NCI-H1048 (cell line): ENCODE measurements at places on chromosomes 4 and X.

- no peak for DNase-seq
Measured at GRCh38 chr4:74619931-74620702, 174.2 kb downstream of the BTC start.

DNA sequence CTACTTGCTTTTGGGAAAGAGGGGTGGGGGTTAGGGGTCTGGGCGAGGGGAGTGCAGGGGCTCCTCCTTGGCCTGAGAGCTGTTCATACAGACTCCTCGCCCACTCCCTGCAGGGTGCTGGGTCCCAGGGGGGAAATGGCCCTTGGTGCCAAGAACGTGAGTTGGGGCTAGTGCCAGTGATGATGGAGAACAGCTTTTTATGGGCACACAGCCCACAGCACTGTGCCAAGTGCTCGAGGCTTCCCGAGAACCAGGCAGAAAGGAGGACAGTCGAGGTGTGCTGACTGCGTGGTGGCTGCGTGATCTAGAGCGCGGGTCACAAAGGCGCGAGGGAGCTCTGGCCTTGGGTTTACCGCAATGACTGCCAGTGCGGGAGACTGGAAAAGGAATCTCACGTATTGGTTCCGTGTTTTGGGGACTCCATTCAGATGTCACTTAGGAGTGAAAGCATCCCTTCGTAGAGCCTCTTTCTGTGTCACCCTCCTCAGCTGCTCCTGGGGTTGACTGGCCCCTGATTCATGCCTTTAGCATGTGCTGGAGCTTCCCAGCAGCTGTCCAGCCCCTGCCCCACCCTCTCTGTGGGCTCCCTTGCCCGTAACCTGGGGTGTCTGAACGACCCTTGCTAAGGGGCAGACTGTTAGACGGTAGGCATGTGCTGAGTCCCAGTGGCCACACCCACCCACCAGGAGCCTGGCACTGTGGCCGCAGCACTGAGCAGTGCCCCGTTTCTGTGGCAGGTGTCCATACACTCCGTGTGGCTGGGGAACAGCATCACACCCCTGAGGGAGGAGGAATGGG, 20.9 kb upstream of the MSANTD1 start:
- DNase-seq, result no peak

- DNase-seq, result no peak
Measured at GRCh38 chrX:70455366-70456202, 10.9 kb downstream of the DLG3 start.

DNA sequence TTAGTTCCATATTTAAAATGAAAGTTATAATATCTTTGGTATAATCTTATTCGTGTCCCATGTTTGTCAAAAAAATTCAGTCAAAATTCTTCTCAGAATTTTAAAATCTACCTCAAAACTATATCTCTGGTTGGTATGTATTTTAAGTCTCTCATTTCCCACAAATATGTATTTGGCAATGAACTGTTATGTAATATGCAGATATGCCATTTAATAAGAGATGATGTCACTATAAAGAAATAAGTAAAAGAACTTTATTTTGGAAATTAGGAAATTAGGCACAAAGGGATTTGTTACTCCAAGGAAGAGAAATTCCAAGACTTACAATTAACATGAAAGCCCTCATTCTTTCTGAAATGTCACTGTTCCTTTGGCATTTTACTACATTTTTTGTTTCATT, 15.3 kb downstream of the SNCA start:
- no peak for DNase-seq

DNA sequence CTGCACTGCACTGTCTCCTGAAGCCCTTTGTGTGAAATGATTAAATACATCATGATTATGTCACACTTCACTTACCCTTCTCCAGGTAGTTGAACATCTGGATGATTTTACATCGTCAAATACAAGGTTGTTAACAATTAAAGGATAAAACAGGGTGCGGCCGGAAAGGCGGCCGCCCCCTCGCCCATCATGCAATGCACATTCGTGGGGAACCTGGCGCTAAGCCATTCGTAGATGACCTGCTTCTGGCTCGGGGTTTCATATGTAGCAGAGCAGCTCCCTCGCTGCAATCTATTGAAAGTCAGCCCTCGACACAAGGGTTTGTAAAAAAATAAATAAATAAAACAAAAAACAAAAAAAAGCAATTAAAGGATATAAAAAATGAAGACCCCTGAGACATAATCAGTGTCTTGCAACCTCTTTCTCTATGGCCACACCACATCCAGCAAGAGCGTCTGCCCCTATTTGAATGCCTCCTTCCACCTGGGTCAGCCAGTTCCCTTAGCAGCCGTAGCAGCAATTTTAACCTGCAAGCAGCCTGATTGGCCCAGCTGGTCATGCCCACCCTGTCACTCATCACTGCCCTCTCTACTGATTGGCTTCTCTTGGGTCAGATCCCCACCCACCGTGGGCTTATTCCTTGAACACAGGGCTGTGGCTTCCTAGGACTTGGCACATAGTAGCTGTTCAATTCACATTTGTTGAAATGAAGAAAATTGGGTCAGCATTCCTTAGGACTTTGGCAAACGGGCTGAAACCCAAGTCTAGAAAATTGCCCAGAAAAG, 147.8 kb upstream of the PSAPL1 start:
- no peak for DNase-seq

- no peak for DNase-seq
Measured at GRCh38 chrX:101370888-101371504, 15.0 kb downstream of the BTK start.

GRCh38 chrX:153633607-153634180, 13.3 kb upstream of the DUSP9 start:
- no peak for DNase-seq

DNA sequence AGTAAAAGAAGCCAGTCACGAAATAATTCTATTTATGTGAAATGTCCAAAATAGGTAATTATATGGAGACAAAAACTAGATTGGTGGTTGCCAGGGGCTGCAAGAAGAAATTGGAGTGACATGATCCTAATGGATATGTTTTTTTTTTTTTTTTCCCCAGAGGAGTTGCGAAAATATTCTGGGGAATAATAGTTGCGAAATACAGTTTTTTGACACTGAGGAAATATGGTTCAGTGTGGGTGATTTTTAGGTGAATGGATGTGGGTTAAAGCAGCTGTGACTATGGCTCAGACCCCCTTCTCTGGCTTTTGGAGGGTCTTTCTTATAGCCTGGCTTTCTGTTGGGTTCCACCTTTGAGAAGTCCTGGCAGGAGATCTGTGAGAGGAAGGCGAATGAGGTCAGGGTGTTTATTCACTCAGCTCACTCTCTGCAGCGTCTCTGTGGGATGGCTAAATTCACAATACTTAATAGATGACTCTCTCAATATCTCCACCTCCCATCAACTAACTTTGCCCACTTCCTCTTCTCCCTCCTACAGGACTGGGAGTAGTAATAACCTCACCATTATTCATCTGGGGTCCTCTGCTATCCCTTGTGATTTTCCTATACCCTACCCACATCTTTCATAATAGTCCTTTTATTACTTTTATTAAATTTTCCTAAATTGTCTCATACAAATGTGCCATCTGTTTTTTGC, 15.3 kb upstream of the RAB9B start:
- DNase-seq, result no peak

- DNase-seq, result no peak
Measured at GRCh38 chr4:176044589-176044951, 21.1 kb upstream of the WDR17 start.

- no peak for DNase-seq
Measured at GRCh38 chrX:78517124-78517523, 142.0 kb downstream of the RTL3 start.

GRCh38 chrX:68978255-68978654, 149.4 kb downstream of the EFNB1 start:
- no peak for DNase-seq

DNA sequence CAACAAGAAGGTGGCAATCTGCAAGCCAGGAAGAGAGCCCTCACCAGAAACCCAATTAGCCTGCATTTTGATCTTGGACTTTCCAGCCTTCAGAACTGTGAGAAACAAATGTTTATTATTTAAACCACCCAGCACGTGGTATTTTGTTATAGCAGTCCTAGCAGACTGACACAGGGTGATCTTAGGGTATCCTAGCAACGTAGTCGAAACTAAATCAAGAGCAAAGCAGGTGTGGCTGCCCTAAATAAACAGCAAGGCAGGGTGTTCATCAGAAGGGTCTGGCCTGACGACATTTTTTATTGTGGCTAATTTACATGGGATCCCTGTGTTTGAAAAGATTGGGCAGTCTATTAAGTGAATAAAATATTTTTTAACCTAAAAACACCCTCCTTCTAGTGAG, 198.8 kb downstream of the VEGFC start:
- no peak for DNase-seq

GRCh38 chr4:183343730-183344129, 21.5 kb upstream of the CLDN24 start:
- no peak for DNase-seq

- DNase-seq, result no peak
Measured at GRCh38 chr4:166091146-166091545, 218.1 kb downstream of the TLL1 start.

DNA sequence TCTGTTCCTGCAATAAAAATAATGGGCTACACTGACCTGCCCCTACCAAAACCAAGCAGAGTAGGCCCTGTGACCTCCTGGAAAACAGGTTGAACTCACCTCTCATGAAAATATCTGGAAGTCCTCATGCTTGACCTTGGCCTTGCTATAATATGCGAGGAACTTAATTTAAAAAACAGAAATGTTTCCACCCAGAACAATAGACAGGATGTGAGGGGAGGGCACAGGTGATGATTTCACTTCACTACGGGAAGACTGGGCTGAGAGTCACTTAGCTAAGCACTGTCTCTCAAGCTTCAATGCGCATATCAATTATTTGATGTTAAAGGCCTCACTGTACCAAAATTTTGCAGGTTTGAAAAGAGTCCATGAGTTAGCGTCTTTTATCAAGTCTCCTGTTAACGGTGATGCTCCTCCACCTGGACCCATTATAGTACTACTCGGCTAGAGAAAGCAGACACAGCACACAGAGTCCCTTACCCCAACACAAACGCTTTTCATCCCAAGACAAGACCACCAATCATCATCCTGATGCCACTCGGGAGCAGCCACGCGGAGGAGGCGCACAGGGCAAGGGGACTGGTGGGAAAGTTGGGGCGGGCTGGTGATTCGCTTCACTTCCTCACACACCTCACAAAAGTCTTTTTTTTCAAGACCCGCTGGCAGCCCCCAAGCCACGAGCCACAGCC, 25.9 kb downstream of the ZNF721 start:
- DNase-seq, result no peak

GRCh38 chr4:24473309-24473721, 111.0 kb downstream of the DHX15 start:
- no peak for DNase-seq
